ENCODE measurements at places on chromosomes 5 and 9.

- DNase-seq = no peak
These were observed 215.6 kb upstream of the ADAMTS16 start for GRCh38 chr5:4924577-4924976.

DNA sequence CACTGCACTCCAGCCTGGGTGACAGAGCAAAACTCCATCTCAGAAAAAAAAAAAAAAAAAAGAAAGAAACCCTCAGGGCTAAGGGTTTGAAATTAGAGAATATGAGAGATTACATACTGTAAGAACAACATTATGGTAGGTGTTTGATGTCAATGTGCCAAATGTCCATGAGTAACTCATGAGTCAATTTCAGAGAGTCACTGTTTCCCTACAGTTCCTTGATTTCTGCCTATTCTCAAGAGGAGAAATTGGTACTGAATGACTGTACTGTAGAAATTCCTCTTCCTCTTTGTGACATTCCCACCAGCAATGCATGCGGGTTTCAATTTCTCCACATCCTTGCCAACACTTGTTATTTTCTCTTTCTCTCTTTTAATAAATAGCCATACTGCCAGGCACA lies 35.2 kb downstream of the MARVELD2 start:
- DNase-seq = no peak

DNA sequence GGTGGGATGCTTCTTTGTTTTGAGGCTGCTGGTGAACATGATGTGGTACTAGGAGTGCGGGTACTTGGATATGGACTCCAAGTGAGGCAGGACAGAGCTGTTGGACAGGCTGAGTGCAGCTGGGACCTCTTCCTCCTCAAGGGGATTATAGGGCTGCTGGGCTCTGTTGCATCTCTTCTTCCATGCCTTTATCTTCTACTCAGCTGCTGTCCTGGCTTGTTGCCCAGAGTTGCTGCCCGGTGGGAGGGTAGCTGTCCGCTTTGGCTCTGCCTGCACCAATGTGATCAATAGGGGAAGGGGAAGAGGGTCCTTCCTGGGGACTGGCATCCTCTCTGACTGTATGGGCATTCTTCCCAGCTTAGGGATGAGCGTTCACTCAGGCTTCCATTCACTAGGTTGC lies 1217.9 kb upstream of the ACO1 start:
- DNase-seq = no peak

- no peak for DNase-seq
These were observed 506.0 kb downstream of the HTR1A start for GRCh38 chr5:63456279-63456678.

- no peak for DNase-seq
These were observed 26.3 kb upstream of the SEMA6A start for GRCh38 chr5:116600876-116601275.

GRCh38 chr9:85978496-85978895 lies 37.5 kb downstream of the NAA35 start:
- DNase-seq = no peak

DNA sequence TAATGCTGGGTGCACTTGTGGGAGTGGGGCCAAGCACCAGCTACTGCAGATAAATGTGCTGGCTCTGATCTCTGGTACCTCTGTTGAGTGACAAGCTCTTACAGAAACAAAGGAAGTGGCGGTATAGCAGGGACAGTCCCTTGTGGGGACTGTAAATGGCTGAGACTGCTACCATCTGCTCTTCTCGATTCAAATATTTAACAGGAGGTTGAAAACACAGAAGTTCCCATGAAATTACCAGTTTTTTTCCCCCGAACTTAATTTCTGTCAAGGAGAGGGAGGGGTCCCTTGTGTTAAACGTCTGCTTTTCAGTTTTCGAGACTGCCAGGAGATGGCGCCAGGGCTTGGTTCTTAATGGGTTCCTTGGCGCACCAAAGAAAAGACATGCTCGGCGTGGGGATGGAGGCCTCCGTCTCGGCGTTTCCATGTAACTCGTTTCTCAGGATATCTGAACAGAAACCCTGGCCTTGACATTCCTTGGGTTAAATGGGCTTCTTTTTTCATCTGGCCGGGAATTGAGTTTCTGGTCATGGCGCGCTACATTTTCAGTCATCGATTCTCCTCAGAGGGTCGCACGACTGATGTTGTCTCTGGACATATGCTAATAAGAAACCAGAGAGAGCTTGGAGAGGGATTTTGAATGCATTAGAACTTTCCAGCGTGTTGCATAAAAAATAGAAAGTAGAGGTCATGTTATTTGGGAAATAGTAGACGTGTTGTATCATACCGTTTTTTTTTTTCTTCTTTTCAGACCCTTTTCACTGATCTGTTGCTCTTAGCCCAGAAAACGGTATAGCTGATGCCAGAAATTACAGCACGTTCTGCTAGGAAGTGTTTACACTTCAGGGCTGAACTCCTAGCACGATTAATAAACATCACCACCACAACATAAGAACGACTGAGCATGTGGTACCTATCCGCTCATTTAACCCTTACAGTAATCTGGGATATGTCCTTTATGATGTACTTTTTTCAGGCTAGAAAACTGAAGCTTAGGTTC lies 64.0 kb downstream of the CARTPT start:
- peak; percentile 60 for DNase-seq

DNA sequence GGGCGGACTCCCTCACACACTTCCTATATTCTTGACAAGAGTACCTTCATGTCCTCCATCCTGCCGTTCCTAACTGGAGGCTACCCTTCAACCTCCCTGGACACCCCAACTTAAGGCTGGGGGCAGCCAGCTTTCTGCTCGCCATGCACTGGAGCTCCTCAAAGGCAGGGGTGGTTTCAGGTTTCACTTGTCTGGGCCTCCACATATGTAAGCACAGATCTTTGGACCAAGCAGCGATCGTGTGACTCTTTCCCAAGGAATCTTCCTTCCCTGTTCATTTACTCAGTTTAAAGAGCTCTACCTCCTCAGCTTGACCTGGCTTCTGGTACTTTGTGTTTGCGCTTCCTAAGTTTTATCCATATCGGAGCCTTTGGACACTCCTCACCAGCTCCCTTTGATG lies 34.2 kb upstream of the TRPC7 start:
- no peak for DNase-seq

DNA sequence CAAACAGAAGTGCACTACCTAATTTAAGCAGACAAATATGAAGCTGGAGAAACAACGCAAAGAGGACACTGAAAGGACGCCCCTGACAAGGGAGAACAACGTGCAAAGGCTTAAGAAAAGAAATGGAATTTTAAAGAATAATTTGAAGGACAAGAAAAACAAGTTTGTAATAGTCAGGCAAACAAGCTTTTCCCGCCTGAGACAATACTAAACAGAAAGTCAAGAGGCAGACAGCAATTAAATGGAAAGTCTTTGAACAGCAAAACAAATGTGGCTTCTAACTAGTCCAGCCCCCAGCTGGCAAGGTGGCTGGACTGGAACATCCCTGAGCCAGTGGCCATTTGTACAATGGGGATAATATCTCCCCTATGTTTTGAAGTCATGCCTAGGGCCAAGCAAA lies 63.3 kb downstream of the SIL1 start:
- no peak for DNase-seq

- no peak for DNase-seq
These were observed 431 bp downstream of the TMOD1 start for GRCh38 chr9:97501972-97502221.

GRCh38 chr5:166369346-166369745 lies 1922.1 kb upstream of the WWC1 start:
- DNase-seq = no peak

Data from activated T-cell treated with anti-CD3 and anti-CD28 coated beads for 48 hours (primary cell).